ELR (cell line): ENCODE measurements at places on chromosomes 5 and 9.

DNA sequence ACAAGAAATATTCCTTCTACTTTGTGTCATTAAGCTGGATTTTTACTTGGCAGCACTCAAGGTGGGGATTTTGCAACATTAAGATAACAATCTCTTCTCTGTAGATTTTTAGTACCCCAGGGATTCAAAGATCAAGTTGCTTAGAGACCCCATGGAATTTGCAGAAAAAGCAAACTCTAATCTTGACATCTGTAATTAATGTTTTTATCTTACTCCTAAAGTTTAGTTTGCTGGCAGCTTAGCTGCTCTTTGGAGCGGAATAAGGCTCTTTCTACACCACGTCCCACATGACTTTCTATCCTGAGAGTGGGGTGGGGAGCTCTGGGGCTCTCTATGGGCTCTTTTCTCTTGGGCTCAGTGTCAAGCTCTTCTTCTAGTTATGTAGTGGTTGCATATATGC is 21.7 kb upstream of the SPDL1 start:
- no peak for DNase-seq

DNA sequence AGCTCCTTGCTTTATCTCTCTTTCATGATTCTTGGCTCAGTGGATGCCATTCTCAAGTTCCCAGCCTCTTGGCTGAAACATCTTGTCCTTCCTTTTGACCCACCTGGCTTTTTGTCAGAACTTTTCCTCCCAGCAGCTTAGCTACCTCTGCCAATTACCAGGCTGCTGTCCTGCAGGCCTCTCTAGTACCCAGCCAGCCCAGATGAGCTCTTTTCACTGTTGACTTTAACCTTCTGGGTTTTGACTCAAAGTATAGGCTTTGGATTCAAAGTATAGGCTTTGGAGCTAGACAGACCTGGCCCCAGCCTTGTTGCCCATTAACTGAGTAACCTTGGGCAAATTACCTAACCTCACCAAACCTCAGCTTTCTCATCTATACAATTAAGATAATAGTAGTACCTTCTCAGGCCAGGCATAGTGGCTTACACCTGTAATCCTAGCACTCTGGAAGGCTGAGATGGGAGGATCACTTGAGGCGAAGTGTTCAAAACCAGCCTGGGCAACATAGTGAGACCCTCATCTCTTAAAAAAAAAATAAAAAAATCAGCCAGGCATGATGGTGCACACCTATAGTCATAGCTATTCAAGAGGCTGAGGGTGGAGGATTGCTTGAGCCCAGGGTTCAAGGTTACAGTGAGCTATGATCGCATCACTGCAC is 6.6 kb upstream of the TMEFF1 start:
- DNase-seq: no peak

DNA sequence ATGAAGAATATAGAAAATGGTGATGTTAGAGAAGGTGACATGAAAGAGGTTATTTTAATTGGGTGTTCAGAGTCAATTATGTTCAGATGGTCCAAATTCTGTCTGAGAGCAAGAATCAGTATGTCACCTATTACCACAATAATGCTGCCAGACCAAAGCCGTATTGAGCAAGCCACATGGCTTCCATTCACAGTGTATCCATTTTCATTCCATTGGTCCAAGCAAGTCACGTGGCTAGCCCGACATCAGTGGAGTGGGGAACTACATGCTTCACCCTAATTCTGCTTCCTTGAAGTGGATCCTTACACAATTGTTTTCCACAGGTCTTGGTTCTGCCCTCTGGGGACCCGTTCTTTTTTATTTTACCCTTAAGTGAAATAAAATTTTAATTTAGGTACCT is 413.5 kb downstream of the EBF1 start:
- DNase-seq: no peak

GRCh38 chr5:107217721-107218130 is 453.0 kb downstream of the EFNA5 start:
- no peak for DNase-seq

GRCh38 chr5:113169720-113170119 is 193.1 kb downstream of the DCP2 start:
- no peak for DNase-seq
